ENCODE measurements at places on chromosomes 5 and 9. TPM values are rescaled to one million over a fixed set of nuclear protein-coding genes. Genes with fewer than 3 reads are reported as not detected.

GRCh38 chr9:119003882-119004617 lies 365.2 kb downstream of the BRINP1 start:
- peak; percentile 60 for DNase-seq

GRCh38 chr9:38009035-38009501 lies 60.0 kb downstream of the SHB start:
- no peak for DNase-seq

DNA sequence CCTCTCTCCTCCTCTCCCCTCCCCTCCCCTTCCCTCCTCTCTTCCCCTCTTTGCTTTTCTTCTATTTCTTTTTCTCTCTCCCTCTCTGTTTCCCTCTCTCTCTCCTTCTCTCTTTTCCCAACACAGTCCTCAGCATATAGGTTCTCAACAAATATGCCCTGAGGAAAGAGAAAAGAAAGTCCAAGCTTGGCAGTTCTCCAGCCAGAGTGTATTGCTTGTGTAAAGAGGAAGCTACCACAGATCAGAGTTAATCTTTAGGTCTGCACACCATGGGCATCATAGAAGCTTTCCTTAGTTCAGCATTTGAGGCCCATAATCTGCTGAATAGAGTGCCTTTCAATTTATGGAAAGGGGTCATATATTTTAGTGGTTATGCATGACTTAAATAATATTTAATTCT lies 382.8 kb upstream of the WWC1 start:
- DNase-seq = no peak

DNA sequence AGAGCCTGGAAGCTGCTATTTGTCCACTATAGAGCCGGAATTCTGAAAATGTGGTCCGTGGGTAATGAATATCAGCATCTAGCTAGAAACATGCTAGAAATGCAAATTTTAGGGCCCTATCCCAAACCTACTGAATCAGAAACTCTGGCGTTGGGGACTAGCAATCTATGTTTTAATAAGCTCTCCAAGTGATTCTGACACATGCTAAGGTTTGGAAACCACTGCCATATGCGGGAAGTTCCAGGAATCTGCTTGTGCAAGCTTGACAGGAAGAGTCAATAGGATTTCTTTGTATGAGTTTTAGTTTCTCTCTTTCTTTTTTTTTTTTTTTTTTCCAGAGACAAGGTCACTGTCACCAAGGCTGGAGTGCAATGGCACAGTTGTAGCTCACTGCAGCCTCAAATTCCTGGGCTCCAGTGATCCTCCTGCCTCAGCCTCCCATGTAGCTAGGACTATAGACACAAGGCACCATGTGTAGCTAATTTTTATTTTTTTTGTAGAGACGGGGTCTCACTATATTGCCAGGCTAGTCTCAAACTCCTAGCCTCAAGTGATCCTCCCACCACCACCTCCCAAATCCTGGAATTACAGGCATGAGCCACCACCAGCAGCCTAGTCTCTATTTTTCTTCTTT lies 26.4 kb upstream of the CARNMT1 start:
- DNase-seq = no peak

The SPAG8 gene
- 0.36 TPM for polyA plus RNA-seq

DNA sequence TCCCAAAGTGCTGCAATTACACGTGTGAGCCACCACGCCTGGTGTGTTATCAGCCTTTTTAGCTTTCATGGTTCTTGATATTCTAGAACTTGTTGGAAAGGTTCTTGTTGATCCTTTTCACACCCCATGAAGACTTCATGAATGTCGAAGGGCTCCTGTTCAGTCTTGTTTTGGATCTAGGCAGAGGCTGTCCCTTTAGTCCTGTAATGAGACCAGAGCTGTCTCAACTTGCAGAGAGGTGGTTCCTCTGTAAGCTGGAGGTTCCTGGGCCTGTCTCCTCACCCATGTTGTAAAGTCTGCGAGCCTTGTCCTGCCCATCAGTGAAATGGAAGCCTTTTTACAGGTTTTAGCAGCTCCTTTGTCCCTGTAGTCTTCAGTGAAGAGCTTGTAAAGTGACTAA lies 38.2 kb downstream of the PRRC2B start:
- peak; percentile 92 for DNase-seq

The SLC12A7 gene
- polyA plus RNA-seq = 2.6 TPM

The SELENOP gene
- 7.6 TPM for polyA plus RNA-seq

The OSMR gene
- 11.5 TPM for polyA plus RNA-seq

DNA sequence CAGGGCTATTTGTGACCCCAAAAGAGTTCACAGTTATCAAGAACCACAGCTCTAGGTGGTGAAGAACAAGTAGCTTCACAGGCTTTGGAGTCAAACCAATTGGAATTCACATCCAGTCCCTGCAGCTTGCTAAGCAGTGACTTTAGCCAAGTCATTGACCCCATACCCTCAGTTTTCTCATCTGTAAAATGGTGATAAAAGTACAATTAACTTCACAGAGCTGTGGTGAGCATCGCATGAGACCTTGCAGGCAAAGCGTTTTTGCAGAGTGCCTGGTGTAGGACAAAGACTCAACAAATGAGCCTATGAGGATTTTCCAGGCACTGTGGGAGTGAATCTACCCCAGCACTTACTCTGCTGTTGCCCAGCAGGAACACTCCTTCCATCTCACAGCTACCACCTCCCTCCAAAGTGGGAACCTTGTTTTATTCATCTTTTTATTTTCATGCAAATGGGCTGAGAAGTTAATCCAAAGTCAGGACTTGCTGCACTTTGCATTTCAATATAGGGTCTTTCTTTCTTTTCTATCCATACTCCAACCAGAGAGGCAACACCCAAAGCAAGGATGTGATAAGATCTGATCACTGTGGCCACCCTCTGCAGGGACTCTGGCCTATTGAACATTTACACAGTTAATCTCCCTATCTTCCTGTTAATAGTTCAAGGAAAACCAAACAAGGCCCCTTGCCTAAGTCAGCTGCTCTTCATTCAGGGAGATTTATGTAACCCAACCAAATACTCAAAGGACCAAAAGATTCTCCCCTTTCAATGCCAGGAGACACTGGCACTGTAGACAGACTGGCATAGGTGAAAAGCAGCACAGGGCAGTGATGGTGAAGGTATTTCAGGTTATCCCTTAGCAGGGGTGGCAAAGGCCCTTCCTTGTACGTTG lies 41.9 kb downstream of the ABCA1 start:
- DNase-seq = no peak

GRCh38 chr5:164184158-164184557 lies 678.7 kb downstream of the MAT2B start:
- DNase-seq = no peak

- no peak for DNase-seq
Measured at GRCh38 chr9:19375538-19375937, 4.5 kb downstream of the RPS6 start.

The PCDHA6 gene
- polyA plus RNA-seq = 0.02 TPM

GRCh38 chr5:137641148-137641547 lies 94.7 kb downstream of the KLHL3 start:
- DNase-seq = no peak

GRCh38 chr9:122936464-122936863 lies 4.4 kb upstream of the RABGAP1 start:
- DNase-seq = no peak

DNA sequence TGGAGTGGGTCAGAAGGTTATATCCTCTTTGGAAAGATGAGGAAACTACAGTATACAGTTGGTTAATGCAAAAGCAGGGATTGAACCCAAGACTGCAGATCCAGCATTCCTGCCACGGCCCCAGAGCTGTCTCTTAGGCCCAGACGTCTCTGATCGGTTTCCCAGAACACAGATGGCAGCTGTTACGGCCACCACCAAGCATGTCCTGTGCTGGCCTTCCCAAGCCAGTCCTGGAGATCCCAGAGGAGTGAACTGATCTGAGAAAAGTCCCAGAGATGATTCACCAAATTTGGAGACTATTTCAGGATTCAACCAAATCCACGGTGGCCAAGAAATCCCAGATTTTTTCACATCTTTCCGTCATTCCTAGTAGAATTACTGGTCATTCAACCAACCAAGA lies 20.1 kb downstream of the TNIP1 start:
- DNase-seq = no peak

GRCh38 chr5:72608297-72608696 lies 101.1 kb upstream of the ZNF366 start:
- DNase-seq = no peak

GRCh38 chr5:154642499-154643245 lies 112.5 kb upstream of the LARP1 start:
- DNase-seq = no peak

The OLFML2A gene
- 1.5 TPM for polyA plus RNA-seq

The LIFR gene
- polyA plus RNA-seq = 0.07 TPM

DNA sequence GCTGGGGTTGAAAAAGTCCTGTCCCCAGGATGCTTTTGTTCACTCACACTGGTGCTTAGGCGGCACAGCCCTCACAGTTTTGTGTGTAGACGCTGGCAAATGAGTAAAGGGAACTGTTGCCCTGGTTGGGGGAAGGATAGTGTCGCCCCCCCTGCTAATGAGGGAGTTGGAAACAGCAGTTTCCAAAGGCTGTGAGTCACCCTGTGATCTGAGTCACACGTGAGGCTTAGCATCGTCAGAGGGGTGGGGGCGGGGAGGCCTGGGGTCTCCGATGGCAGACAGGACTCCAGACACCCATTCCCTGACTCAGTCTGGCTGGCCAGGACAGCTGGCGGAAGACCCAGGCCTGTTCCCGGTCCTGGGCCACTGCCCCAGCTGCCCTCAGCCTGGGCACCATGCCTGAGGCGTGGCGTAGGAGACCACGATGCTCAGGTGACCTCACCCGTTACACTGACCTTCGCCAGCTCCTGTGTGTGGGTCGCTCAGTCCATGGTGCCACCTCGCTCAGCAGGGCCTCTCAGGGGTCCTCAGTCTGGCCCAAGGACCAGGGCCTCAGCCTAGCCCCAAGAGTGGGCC lies 2.9 kb downstream of the DNAJB5 start:
- DNase-seq = no peak

- DNase-seq = peak; percentile 19
Measured at GRCh38 chr5:140042643-140043507, at the start of gene NRG2. TSS of gene NRG2 (minus strand) at chr5:140043299.

DNA sequence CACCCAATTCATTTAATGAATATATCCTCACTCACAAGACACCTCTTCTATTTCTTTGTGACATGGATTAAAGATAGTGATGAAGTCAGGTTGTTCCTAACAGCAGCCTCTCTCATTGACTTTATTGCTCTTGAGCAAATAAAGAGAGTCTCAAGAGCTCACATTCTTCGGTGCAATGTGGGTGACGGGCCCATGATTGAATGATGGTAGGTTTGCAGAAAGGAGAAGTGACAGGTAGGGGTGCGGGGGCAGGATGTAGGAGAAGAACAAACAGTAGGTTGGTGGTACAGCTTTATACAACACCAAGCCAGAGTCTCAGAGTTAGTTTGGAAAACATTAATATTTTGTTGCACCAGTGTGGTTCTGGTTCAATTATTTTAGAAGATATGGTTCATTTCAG lies 122.2 kb downstream of the SLIT3 start:
- DNase-seq = no peak

- no peak for DNase-seq
Measured at GRCh38 chr9:82726424-82727276, 336.3 kb downstream of the RASEF start.

The ANKRD31 gene
- polyA plus RNA-seq = 0.01 TPM

The RLN2 gene
- polyA plus RNA-seq = 1.6 TPM

- peak; percentile 83 for DNase-seq
Measured at GRCh38 chr5:74575741-74576538, 64.6 kb downstream of the ENC1 start.

The APBA1 gene
- 0.85 TPM for polyA plus RNA-seq

DNA sequence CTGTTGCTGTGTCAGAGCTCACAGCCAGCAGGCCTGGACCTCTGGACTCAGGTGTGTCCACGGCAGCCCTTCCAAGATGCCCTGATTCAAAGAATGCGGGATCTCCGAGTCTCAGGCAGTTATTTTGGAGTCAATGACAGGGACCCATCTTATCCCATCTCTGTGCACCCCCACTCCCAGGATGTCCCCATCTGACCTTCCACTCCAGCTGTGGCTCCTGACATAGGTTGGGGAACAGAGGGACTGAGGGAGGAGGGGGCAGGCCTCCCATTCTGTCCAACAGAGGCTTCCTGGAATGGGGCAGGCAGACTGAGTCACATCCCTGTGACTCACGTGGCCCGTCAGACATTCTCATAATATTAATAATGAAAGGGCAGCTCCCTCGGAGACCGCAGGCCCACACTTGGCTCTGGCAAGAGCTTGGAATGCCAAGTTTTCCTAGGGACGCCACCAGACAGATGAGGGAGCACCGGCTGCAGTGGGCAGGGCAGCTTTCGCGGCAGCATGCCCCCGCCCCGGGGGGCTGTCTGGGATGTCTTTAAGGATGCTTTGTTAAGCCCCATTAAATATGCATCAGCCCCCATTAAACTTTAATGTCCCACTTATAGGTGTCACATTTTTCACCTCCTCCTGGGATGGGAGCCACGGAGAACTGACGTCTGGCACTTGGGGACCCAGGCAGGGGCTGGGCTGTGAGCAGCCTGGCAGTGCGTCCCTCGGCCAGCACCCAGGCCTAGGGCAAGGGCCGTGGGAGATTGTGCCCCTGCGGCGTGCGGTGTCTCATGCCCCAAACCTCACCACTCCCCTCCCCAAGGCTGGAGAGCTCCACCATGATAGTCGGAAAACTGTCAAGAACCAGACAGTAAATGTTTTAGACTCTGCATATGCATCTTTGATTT lies 23.6 kb upstream of the FIBCD1 start:
- peak; percentile 90 for DNase-seq

DNA sequence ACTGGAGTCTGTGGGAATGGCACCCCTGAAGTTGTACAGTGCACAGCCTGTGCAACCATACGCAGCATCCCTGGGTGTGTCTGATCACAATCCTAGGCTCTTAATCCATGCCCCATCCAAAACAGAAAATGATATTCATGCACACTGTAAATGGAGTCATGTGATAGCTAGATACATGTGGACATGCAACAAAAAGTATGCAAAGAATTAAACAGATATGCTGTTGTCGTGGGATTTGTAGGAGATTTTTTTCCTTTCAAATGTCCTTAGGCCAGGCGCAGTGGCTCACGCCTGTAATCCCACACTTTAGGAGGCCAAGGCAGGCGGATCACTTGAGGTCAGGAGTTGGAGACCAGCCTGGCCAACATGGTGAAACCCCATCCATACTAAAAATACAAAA lies 36.1 kb downstream of the PRRX2 start:
- DNase-seq = no peak

The SLC6A19 gene
- polyA plus RNA-seq = not detected

DNA sequence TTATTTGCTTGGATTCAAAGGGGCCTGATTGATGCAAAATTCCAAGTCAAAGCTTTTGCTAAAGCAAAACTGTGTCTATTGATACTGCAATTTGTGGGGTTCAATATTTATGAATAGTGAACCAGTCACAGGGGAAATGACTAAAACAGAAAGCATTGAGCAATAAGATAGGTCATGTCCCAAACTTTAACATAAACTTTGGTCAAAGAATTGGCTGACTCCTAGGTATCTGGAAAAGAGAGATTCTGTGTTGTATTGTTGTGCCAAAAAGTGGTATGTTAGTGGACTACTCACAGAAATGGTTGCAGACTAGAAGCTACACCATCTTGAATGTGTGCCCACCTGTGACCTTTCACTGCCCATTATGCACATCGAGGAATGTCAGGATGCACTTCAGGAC lies 585.5 kb upstream of the RGMB start:
- no peak for DNase-seq

GRCh38 chr9:131337131-131337848 lies 47.8 kb downstream of the PLPP7 start:
- DNase-seq = no peak

The OR1L4 gene
- polyA plus RNA-seq = not detected

The NTRK2 gene
- 0.01 TPM for polyA plus RNA-seq
